HFFc6 (cell line): ENCODE measurements at places on chromosomes 11 and 22. TPM values are rescaled to one million over a fixed set of nuclear protein-coding genes. Genes with fewer than 3 reads are reported as not detected.

The CLP1 gene
- 14.5 to 17.5 TPM (median 15.1 TPM) in 3 replicates for total RNA-seq

The CALCA gene
- total RNA-seq: not detected in 3 replicates

DNA sequence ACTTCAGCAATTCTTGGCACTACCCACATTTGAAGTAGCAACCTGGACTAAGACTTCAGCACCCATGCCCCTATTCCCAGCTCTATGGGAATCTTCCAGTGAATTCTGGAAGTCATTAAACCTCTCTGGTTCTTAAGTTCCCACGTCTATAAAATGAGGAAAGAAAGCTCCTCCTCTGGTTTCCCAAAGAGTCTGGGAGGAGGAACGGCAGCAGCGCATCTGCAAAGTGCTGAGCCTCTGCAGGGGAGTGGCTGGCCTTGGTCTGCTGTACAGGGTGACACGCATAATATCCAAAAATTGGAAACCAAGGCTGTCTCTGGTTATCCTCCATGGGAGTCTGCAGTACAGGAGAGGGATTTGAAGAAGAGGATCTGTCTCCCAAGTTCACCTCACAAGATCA, 73.6 kb upstream of the TP53I11 start:
- H3K27ac ChIP-seq: no peak overlapping the region
- H3K4me1 ChIP-seq: peaks cover 18% of the 10 kb centered on the region

GRCh38 chr22:48520884-48521588, 1306.6 kb downstream of the BRD1 start:
- H3K27ac ChIP-seq: no peak overlapping the region
- H3K4me3 ChIP-seq: no peak overlapping the region
- peaks cover 2% of the 10 kb centered on the region; the same call in 1 of the 2 replicates for H3K27me3 ChIP-seq
- no peaks in the 10 kb centered on the region for H3K4me1 ChIP-seq
- DNase-seq: no peak

The NXPE1 gene
- total RNA-seq: not detected in 3 replicates

- no peak for DNase-seq
- peak overlapping the region; percentile 8; the same call in 1 of the 2 replicates for H3K27ac ChIP-seq
- H3K4me3 ChIP-seq: no peak overlapping the region
- peaks cover 14% of the 10 kb centered on the region for H3K36me3 ChIP-seq
- H3K27me3 ChIP-seq: no peaks in the 10 kb centered on the region
These were observed 43.7 kb downstream of the MAML2 start for GRCh38 chr11:96299155-96299888.

GRCh38 chr11:121670266-121670665, 217.5 kb upstream of the SORL1-AS1 start:
- no peak overlapping the region; the same call in 1 of the 2 replicates for H3K4me3 ChIP-seq
- no peaks in the 10 kb centered on the region for H3K36me3 ChIP-seq
- H3K4me1 ChIP-seq: peaks cover 49% of the 10 kb centered on the region
- DNase-seq: no peak
